H54 (cell line): ENCODE measurements at places on chromosomes 12 and 14.

DNA sequence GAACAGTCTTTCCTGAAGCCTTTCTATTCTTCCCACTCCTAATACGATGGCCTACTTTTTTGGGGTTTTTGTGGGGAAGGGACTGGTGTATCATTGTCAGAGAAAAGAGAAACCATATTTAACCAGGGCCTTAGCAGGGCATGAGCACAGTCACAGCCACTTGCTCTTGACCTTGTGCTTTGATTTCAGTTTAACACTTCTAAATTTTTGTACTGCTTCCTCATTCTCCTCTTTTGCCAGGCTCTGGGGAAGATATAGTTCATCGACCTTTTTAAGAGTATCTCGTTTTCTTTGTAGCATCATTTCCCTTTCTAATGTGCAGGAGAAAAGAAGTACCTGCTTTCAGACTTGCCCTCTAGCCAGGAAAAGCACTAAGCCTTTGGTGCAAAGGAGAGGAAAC lies 2.2 kb downstream of the ZBTB1 start:
- DNase-seq = no peak

- no peak for DNase-seq
Measured at GRCh38 chr12:108816652-108817335, 40.6 kb downstream of the SSH1 start.

DNA sequence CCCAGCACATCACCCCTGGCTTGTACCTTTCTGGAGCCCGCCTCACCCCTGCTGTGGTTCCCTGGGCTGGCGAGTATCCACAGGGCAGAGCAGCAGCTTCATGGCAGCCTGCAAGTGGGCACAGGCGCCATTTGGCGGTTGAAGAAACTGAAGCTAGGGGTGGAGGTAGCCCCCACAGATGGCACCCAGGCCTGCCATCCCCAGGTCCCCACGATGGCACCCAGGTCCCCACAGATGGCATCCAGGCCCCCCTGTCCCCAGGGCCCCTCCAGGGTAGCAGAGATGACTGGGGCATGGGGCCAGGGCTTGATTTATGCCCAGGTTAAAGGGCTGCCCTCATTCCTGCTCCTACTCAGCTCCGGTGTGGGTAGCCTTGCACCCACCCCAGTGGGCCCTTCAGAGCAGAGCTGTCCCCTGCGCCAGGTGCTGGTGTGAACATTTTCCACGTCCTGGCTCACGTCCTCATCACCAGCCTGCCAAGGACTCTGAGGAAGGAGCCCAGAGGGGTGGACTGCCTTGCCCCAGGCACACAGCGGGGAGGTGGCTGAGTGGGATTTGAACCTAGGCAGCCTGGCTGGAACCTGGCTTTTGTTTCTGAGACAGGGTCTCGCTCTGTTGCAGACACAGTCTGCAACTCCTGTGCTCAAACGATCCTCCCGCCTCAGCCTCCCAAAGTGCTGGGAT lies 8.7 kb downstream of the MMP17 start:
- DNase-seq = no peak

- no peak for DNase-seq
Measured at GRCh38 chr14:98514016-98514415, 758.0 kb downstream of the BCL11B start.

GRCh38 chr12:52020539-52021336 lies 14.0 kb downstream of the TAMALIN start:
- DNase-seq = no peak

GRCh38 chr12:79397609-79398008 lies 293.2 kb downstream of the PAWR start:
- DNase-seq = no peak
